Stimulated activated CD8-positive, alpha-beta memory T cell treated with anti-CD3 and anti-CD28 coated beads, Interleukin-4, amount 100 ng/mL, for 1 hour (primary cell): ENCODE measurements at places on chromosomes 5 and 9.
A peak's percentile ranks its signal among the peaks of the same experiment; 100 is the strongest.

GRCh38 chr5:88613051-88613450 is 269.9 kb downstream of the MEF2C start:
- DNase-seq = no peak

GRCh38 chr5:30600892-30601291 is 592.6 kb upstream of the CDH6 start:
- DNase-seq = no peak

- DNase-seq = peak; percentile 53
These were observed 744 bp upstream of the PPP2CA start for GRCh38 chr5:134226441-134227192.

- no peak for DNase-seq
These were observed at the start of gene SLC1A1 for GRCh38 chr9:4489919-4490704. Gene SLC1A1, plus strand, starts transcription at chr9:4490468. Its CDS starts 212 bp downstream, at chr9:4490680.

- no peak for DNase-seq
These were observed 9.6 kb upstream of the IFNE start for GRCh38 chr9:21491756-21492155.

DNA sequence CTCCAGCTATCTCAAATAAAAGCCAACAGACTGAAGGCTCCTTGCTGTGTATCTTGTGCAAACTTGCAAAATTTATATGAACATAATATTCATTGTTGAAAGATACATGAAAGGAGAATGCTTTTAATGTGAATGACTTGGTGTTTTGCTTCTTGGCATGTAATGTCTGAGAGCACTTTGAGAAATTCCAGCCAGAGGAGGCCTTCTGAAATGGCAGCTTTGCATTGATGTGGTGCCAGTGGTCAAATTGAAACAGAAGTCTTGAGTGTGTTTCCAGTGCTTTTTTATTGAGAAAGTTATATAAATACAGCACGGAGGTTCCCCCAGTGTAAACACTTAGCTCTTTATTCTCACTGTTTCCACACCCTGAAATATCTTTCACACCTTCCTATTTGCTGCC is 182.1 kb downstream of the ADCY2 start:
- no peak for DNase-seq
